IPS DF 6.9 (cell line): ENCODE measurements at places on chromosomes 2 and 18.

GRCh38 chr2:4101936-4102335 is 398.6 kb downstream of the DCDC2C start:
- no peak overlapping the region for H3K27ac ChIP-seq
- DNase-seq = no peak
- H3K27me3 ChIP-seq = no peaks in the 10 kb centered on the region
- H3K36me3 ChIP-seq = no peaks in the 10 kb centered on the region
- no peak overlapping the region for H3K4me3 ChIP-seq

GRCh38 chr2:43453179-43454170 is 142.4 kb downstream of the THADA start:
- H3K36me3 ChIP-seq = no peaks in the 10 kb centered on the region
- no peak overlapping the region for H3K27ac ChIP-seq
- DNase-seq = no peak
- no peaks in the 10 kb centered on the region; the same call in 1 of the 2 replicates for H3K4me1 ChIP-seq

- no peak for DNase-seq
- no peaks in the 10 kb centered on the region for H3K27me3 ChIP-seq
- H3K36me3 ChIP-seq = no peaks in the 10 kb centered on the region
- no peaks in the 10 kb centered on the region for H3K4me1 ChIP-seq
These were observed 289.3 kb downstream of the MEIS1 start for GRCh38 chr2:66724241-66724640.

GRCh38 chr18:50665519-50665918 is 105.6 kb downstream of the MAPK4 start:
- DNase-seq = no peak

DNA sequence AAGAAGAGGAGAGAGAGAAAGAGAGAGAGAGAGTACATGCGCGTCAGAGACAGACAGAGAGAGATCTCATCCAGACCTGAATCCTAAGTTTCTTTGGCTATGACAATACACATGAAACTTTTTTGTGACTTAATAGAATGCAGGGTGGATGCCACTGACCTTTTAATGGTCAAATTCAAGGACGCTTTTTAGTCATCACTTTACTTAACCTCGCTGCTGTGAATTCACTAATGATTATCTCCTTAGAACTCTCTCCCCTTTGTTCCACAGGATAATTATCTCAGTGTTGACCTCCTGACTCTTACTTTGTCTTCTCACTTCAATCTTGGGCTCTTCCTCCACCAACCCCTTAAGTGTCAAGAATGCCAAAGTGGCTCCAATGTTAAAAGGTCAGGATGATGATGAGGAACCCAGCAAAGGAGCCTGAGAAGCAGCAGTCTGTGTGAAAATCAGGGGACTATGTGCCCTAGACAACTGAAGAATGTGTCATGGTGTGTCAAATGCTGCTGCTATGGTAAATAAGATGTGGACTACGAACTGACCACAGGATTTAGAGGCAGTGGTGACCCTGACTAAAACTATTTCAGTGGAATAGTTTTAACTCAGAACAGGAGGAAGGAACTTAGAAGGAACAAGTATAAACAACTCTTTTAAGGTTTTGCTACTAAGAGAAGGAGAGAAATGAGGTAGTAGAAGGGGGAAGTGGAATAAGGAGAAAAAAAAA is 382.1 kb downstream of the ZEB2 start:
- no peak overlapping the region for H3K4me3 ChIP-seq
- 0 out of 2 replicates have a peak, but pooled peaks cover 1% of the 10 kb centered on the region for H3K4me1 ChIP-seq
- no peak for DNase-seq
